Trophoblast cell (in vitro differentiated cells and primary cell): ENCODE measurements at places on chromosomes 6 and 20.

- H3K36me3 ChIP-seq = no peaks in the 10 kb centered on the region
- no peaks in the 10 kb centered on the region for H3K4me1 ChIP-seq
- H3K27ac ChIP-seq = no peak overlapping the region
- no peak overlapping the region for H3K4me3 ChIP-seq
- H3K27me3 ChIP-seq = no peaks in the 10 kb centered on the region
Measured at GRCh38 chr6:168960551-168961263, 292.9 kb downstream of the THBS2 start.

DNA sequence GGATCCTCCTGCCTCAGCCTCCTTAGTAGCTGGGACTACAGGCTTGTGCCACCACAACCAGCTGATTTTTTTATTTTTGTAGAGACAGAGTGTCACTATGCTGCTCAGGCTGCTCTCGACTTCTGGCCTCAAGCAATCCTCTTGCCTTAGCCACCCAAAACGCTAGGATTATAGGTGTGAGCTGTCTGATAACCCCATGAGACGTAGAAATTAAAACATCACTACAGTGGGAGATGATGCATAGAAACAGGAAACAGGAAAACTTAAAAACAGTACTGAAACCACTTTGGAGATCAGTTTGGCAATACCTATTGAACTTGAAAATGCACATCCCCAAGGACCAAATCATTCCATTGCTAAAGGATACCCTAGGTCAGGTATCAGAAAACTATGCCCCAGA is 10.8 kb downstream of the SENP6 start:
- peaks cover 5% of the 10 kb centered on the region for H3K4me1 ChIP-seq
- no peak overlapping the region for H3K27ac ChIP-seq
- H3K27me3 ChIP-seq = no peaks in the 10 kb centered on the region

- H3K36me3 ChIP-seq = peaks cover 7% of the 10 kb centered on the region
- no peaks in the 10 kb centered on the region for H3K27me3 ChIP-seq
- H3K4me1 ChIP-seq = no peaks in the 10 kb centered on the region
- DNase-seq = no peak
- H3K27ac ChIP-seq = no peak overlapping the region
- H3K4me3 ChIP-seq = no peak overlapping the region
Measured at GRCh38 chr20:16360668-16361067, 212.6 kb downstream of the KIF16B start.

- DNase-seq = no peak
- H3K4me1 ChIP-seq = peaks cover 15% of the 10 kb centered on the region
- no peaks in the 10 kb centered on the region for H3K27me3 ChIP-seq
- peaks cover 5% of the 10 kb centered on the region for H3K36me3 ChIP-seq
- H3K27ac ChIP-seq = no peak overlapping the region
Measured at GRCh38 chr20:2153326-2153725, 51.7 kb downstream of the STK35 start.

DNA sequence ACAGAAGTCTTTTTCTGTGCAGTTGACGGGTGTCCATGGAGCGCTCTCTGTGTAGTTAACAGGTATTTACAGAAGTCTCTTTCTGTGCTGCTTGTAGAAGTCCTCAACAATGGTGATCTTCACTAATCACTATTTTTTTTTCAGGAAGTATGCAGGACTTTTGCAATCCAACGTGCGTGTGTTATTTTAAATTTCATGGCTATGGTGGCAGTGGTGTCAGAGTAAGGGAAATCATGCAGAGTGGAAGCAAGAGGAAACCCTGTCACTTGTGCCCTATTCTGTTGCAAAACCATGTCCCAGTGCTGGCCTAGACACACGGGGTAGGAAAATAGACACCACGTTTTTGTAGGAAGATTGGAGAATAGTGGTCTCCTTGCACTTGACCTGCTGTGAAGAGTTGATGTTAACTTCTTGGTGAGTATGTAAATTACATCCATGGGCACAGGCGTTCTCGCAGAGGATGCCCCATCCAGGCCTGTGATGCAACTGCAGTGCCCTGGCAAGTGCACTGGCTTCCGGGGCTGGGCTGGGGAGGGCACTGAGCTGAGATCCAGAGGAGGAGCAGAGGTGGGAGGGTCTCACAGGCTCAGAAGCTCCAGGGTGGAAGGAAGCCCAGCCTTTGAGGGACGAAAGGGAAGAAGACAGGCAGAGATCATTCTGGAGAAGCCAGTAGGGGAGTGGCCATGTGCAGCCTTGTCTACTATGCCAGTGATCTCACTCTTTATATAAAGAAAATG is 146.5 kb downstream of the SYCP2 start:
- H3K4me3 ChIP-seq = no peak overlapping the region
- H3K27me3 ChIP-seq = no peaks in the 10 kb centered on the region
- DNase-seq = no peak
- no peak overlapping the region for H3K27ac ChIP-seq
- H3K4me1 ChIP-seq = no peaks in the 10 kb centered on the region

- DNase-seq = no peak
- no peaks in the 10 kb centered on the region for H3K4me1 ChIP-seq
- H3K27me3 ChIP-seq = no peaks in the 10 kb centered on the region
- no peaks in the 10 kb centered on the region for H3K36me3 ChIP-seq
- no peak overlapping the region for H3K4me3 ChIP-seq
Measured at GRCh38 chr20:48532028-48532427, 295.8 kb downstream of the PREX1 start.

GRCh38 chr6:137964876-137965275 is 97.8 kb downstream of the TNFAIP3 start:
- H3K36me3 ChIP-seq = no peaks in the 10 kb centered on the region
- no peak for DNase-seq
- H3K4me3 ChIP-seq = no peak overlapping the region
- H3K27ac ChIP-seq = no peak overlapping the region
- H3K27me3 ChIP-seq = no peaks in the 10 kb centered on the region
- H3K4me1 ChIP-seq = peaks cover 7% of the 10 kb centered on the region

- H3K27ac ChIP-seq = no peak overlapping the region
- H3K4me3 ChIP-seq = no peak overlapping the region
- no peaks in the 10 kb centered on the region for H3K36me3 ChIP-seq
Measured at GRCh38 chr6:10361428-10361827, 53.4 kb downstream of the TFAP2A start.

GRCh38 chr6:105112577-105112976 is 67.2 kb downstream of the POPDC3 start:
- DNase-seq = no peak
- no peaks in the 10 kb centered on the region for H3K27me3 ChIP-seq
- H3K27ac ChIP-seq = no peak overlapping the region
- no peak overlapping the region for H3K4me3 ChIP-seq

DNA sequence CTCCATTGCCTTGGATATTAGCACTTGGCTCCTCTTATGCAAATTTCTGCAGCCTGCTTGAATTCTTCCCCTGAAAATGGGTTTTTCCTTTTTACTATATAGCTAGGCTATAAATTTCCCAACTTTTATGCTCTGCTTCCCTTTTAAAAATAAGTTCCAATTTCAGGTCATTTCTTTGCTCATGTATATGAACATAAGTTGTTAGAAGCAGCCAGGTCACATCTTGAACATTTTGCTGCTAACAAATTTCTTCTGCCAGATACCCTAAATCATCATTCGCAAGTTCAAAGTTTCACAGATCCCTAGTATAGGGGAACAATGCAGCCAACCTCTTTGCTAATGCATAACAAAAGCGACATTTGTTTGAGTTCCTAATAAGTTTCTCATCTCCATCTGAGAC is 34.5 kb upstream of the ENPP4 start:
- H3K4me1 ChIP-seq = no peaks in the 10 kb centered on the region
- H3K27me3 ChIP-seq = no peaks in the 10 kb centered on the region
- H3K27ac ChIP-seq = no peak overlapping the region
- H3K4me3 ChIP-seq = no peak overlapping the region

GRCh38 chr6:105500693-105501092 is 97.8 kb upstream of the PREP start:
- H3K36me3 ChIP-seq = no peaks in the 10 kb centered on the region
- H3K4me3 ChIP-seq = no peak overlapping the region
- no peak overlapping the region for H3K27ac ChIP-seq
- no peaks in the 10 kb centered on the region for H3K4me1 ChIP-seq
- no peak for DNase-seq

DNA sequence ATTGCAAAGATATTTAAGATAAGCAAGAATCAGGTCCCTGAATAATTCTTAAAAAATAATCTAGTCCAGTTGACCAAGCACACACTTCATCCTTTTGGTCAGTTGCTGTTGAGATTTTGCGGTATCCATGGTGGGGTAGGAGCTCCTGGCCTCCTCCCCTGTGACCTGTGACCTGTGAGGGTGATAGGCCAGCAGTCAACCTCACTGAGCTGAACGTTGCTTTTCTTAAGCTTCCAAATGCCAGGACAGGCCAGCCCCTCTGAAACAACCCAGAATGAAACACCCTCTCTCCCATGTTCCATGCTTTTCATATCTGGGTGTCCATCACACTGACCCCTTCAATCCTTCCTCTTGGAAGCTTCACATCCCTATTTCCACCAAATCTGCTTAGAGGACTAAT is 164.9 kb downstream of the THBS2 start:
- no peaks in the 10 kb centered on the region for H3K36me3 ChIP-seq
- no peak overlapping the region for H3K27ac ChIP-seq
- H3K4me3 ChIP-seq = no peak overlapping the region

- H3K36me3 ChIP-seq = no peaks in the 10 kb centered on the region
- no peak overlapping the region for H3K27ac ChIP-seq
- no peaks in the 10 kb centered on the region for H3K4me1 ChIP-seq
- no peak overlapping the region for H3K4me3 ChIP-seq
- no peak for DNase-seq
Measured at GRCh38 chr6:6987749-6988148, 120.0 kb upstream of the RREB1 start.

- no peaks in the 10 kb centered on the region for H3K4me1 ChIP-seq
- peak; percentile 72 for DNase-seq
- H3K36me3 ChIP-seq = peaks cover 67% of the 10 kb centered on the region
Measured at GRCh38 chr20:34538671-34539123, 19.8 kb upstream of the MAP1LC3A start.

GRCh38 chr6:127457456-127458064 is 1.6 kb downstream of the KIAA0408 start:
- H3K4me1 ChIP-seq = no peaks in the 10 kb centered on the region
- no peak overlapping the region for H3K4me3 ChIP-seq
- H3K36me3 ChIP-seq = no peaks in the 10 kb centered on the region
- DNase-seq = peak; percentile 28
- H3K27me3 ChIP-seq = no peaks in the 10 kb centered on the region

DNA sequence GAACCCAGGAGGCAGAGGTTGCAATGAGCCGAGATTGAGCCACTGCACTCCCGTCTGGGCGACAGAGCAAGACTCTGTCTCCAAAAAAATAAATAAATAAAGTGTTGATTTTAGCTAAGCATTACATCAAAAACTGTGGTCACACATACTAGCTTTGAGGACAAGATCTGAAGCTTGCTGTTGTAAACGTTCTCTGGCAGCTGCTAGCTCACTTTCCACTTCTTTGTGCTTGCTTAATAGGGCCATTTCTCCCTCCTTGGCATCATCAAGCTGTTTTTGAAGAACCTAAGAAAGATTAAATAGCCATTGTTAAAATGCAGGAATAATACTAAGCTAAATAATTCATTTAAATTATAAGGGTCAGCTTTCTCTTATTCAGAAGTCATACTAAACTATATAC is 55.7 kb downstream of the FAM184A start:
- no peak overlapping the region for H3K27ac ChIP-seq
- no peaks in the 10 kb centered on the region for H3K27me3 ChIP-seq
- no peaks in the 10 kb centered on the region for H3K4me1 ChIP-seq
- no peaks in the 10 kb centered on the region for H3K36me3 ChIP-seq

DNA sequence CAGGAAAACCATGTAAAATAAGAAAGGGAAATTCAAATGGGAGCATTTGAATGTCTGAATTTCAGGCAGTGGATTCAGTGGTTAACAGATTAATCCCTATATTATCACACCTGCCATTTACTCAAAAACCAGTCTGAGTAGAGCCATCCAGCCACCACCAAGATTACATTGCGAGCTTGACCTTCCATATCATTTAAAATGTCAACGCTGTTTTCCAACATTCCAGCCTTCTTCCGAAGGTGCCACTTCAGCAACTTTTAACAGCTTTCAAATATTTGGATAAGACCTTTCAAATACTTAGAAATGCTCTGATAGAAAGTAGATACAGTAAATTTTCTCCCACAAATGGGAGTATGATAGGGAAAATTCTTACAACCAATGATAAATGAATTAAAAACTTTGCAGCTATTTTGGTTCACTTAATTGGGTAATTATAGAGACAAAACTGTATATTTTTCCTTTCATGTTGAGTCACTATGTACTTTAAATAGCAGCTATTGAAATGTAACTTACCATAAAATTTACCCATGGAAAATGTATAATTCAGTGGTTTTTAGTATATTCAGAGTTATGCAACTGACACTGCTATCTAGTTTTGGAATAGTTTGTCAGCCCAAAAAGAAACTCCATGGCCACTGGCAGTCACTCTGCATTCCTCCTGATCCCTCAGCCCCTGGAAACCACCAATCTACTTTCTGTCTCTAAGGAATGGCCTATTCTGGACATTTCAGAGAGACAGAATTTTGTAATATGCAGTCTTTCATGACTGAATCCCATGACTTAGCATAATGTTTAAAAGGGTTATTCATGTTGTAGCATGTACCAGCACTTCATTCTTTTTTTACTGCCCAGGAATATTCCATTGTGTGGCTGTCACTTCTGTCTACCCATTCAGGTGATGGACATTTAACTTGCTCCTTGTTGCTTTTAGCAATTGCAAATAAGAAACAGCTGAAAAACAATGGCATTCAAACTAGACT is 21.5 kb downstream of the EZR start:
- H3K36me3 ChIP-seq = peaks cover 25% of the 10 kb centered on the region
- H3K27me3 ChIP-seq = no peaks in the 10 kb centered on the region
- DNase-seq = peak; percentile 68
- H3K4me1 ChIP-seq = peaks cover 15% of the 10 kb centered on the region
- H3K27ac ChIP-seq = no peak overlapping the region

- H3K36me3 ChIP-seq = no peaks in the 10 kb centered on the region
- peaks cover 12% of the 10 kb centered on the region for H3K4me1 ChIP-seq
- peaks cover 2% of the 10 kb centered on the region for H3K27me3 ChIP-seq
Measured at GRCh38 chr20:61590236-61590635, 338.2 kb downstream of the CDH4 start.
